ENCODE measurements at places on chromosomes 3 and 15.

GRCh38 chr3:134029256-134029733, 430 bp downstream of the SLCO2A1 start:
- DNase-seq, result no peak

DNA sequence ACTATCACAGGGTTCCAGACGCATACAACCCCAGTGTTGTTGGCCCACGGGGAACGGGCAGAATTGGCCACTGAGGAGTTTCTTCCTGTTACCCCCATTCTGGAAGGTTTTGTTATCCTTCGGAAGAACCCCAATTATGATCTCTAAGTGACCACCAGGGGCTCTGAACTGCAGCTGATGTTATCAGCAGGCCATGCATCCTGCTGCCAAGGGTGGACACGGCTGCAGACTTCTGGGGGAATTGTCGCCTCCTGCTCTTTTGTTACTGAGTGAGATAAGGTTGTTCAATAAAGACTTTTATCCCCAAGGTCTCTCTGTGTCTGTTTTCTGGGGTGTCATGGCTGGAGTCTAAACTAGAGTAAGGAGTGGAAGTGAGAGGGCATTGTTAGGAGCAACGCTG, 5.7 kb upstream of the EIF4G1 start:
- no peak for DNase-seq

DNA sequence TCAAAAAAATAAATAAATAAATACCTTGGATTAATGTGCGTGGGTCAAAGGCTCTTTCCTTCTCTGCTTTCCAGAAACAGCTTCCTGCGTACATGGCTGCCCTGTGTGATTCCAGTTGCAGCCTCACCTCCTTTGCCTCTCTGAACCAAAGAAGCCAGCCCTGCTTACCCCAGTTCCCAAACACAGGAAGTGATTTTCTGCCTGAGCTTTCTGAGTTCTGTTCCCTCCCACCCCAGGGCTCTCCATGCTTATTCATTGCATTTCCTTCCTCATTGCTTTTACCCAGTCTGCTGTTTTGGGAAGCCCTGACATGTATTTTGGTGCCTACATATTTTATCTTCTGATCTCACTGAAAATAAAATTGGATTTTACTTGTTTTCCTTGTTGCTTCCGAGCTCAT, 15.4 kb downstream of the ZSCAN2 start:
- DNase-seq, result no peak

GRCh38 chr15:99598296-99598695, 32.5 kb downstream of the MEF2A start:
- no peak for DNase-seq

- peak; percentile 45 for DNase-seq
Observed at GRCh38 chr15:92883876-92884435, 16.2 kb upstream of the CHD2 start.

DNA sequence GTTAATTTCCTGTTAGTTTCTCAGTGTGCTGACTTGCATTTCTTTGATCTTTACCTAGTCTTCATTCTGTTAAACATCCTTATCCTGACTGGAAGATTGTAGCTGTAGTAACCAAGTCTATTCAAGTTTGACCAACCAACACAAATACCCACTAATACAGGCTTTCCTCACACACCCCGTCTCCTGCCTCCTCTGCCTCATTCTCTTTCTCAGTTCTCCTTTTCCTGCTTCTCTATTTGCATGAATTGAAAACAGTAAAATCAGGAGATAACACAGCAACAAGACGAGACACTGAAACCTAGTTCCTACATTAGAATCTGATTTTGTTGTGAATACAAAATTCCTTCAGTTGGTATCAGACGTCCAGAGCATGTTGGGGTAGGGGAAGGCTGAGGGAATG, 116.9 kb upstream of the ARPP21 start:
- no peak for DNase-seq

DNA sequence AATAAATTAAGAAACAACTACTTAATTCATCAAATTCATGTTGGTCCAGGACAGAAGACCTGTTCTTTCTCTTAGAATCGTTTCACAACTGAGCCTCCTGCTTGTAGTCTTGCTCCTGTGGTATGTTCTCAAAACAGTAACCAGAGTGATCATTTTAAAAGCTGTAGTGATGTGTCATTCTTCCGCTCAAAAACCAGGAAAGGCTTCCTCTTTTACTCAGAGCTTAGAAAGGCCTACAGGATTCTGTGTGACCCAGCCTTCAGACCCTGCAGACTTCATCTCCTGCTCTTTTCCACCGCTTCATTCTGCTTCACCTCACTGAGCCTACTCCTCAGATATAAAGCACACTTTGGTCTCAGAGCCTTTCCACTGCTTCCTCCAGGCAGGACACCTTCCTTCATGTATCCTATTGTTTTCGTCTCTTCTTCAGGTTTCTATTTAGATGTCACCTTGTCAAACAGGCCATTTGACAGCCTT, 22.7 kb downstream of the ST6GAL1 start:
- no peak for DNase-seq

- no peak for DNase-seq
Observed at GRCh38 chr3:141773676-141774075, 10.5 kb downstream of the GRK7 start.

GRCh38 chr15:56537881-56538280, 72.9 kb upstream of the MNS1 start:
- no peak for DNase-seq

GRCh38 chr3:65540666-65541065, 498.1 kb downstream of the MAGI1 start:
- DNase-seq, result no peak

- no peak for DNase-seq
Observed at GRCh38 chr15:30906366-30906765, 2.7 kb downstream of the FAN1 start.
